ENCODE measurements at places on chromosomes 4 and X.

DNA sequence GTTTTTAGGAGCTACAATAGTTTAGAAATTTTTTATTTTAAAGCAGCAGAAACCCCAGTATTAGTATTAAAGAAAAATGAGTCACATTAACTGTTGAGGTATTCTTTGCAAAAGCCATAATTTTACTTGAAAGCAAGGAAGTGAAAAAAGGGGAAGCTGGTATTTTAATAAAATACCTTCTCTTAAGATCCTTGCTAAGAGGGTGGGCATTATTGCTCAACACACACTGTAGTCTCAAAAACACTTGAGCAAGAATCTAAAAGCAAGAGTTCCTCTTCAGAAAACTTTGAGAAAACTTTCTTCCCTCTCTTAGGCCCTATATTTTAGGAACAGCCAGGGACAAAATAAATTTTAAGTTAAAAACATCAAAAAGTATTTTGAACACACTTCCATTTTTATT is 259.4 kb upstream of the DIAPH2 start:
- DNase-seq = no peak

GRCh38 chrX:120446498-120446897 is 22.6 kb downstream of the LAMP2 start:
- no peak for DNase-seq

- DNase-seq = no peak
Observed at GRCh38 chrX:49799828-49800227, 29.3 kb upstream of the PAGE4 start.

DNA sequence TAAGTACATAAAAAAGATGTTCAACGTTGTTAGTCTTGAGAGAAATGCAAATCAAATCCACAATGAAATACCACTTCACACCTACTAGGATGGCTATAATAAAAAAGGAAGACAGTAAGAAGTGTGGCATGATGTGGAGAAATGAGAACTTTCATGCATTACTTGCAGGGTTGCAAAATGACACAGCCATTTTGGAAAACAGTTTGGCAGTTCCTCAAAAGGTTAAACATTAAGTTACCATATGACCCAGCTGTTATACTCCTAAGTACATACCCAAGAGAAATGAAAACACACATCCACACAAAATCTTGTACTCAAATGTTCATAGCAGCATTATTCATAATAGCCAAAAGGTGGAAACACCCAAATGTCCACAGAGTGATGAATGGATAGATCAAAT is 25.8 kb upstream of the LIMCH1 start:
- no peak for DNase-seq

- DNase-seq = peak; percentile 35
Observed at GRCh38 chrX:150984169-150984824, 1.2 kb downstream of the HMGB3 start.

GRCh38 chr4:150136481-150136880 is 58.2 kb downstream of the DCLK2 start:
- DNase-seq = no peak

DNA sequence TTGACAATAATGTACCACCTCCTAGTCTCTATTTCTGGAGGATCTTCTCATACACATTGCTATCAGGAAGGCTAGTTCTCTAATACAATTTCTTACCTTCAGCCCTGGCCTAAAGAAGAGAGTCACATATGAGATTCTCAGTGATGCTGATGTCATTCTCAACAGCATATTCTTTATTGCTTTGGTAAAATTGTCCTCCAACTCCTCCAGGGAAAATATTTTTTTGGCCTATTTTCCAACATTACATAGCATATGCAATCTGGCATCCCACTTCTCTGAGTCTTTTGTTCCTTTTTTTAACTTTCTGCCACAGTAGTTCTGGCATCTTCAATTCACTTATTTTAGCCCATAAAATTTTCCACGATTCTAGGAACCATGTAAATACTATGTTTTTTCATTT is 2363.1 kb downstream of the ARAP2 start:
- DNase-seq = no peak

DNA sequence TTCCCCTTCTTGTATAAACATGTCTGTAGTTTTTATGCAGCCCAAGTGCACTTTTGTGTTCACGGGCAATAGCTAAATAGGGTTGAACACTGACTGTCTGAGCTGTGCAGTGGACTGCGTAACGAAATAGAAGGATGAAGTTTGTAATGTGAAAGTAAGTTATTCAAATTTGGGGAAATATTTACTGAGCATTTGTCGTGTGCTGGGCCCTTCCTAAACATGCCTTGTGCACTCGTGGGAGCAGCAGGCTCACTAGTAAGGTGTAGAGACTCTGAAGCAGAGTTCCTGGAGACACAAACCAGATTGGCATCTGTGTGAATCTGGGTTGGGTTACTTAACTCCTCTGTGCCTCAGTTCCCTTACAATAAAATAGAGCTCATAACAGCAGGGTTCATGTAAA is 51.7 kb upstream of the C1QTNF7 start:
- no peak for DNase-seq

DNA sequence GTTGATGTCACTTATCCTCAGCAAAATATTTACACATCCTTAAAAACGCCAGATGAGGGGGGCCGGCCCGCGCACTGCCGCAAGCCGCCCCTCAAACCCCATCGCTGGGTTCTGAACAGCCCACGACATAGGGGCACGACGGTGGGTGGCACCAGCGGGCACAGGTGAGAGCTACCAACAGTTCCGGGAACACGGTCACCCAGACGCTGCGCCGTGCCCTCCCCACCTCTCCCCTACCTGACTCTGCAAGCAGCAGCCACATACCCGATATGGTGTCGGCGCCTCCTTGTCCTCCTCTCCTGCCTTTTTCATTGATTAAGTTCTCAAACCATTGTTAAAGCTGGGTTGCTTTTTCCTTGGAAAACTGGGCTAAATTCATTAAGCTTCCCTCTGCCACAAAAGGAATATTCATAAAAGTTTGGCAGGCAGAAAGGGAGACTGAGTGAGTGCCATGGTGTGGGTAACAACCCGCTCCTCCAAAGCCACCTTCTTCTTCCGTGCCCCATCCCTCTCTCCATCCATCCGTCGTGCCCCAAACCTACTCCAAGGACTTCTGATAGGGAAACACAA is 1.4 kb downstream of the RAI2 start:
- no peak for DNase-seq

GRCh38 chr4:123517176-123517575 is 120.6 kb downstream of the SPRY1 start:
- no peak for DNase-seq

DNA sequence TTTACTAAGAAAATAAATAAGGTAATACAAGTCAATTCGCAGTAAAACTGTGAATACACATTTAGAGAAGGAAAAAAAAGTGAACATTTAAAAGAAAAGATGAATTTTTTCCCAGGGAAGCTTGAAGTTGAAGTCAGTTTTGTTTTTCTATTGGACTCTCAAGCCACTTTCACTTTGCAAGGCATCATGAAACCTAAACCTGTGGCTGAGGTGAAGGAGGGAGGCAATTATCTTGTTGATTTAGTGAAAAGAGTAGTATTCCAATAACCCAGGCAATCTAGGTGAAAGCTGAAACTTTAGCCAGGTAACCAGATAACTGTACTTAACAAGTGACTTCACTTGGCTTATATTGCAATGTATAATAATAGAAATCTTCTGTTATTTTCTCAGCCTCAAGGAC is 138.6 kb downstream of the HDX start:
- no peak for DNase-seq

- no peak for DNase-seq
Observed at GRCh38 chr4:6295495-6295894, 25.8 kb downstream of the WFS1 start.

GRCh38 chr4:37604461-37604860 is 81.7 kb downstream of the RELL1 start:
- DNase-seq = no peak

DNA sequence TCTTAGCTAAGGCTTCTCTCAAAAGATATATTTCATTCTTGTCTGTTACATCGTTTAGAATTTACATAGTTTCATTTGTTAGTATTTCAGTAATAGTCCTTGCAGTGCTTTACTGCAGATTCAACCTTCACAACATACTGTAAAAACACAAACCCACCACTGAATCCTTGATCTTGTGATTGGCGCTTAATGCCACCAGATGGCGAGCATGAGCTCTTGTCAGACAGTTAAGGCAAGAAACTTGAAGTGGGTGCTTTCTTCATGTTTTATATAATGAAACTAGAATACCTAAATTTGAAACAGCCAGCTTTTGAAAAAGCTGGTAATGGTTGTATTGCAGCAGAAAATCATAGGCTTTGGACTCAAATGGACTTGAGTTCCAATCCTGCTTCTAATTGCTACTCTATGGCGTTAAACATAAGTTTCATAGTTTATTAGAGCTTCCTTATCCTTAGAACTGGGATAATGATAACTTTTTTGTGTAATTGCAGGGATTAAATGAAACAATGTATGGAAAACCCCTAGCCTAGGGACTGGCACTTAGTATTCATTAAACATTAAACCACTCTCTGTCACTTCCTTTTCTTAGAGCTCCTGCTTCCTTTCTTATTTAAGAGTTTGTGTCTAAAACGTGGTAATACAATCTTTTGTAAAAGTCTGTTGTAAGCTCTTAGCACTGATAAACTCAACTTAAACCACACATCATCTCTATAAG is 95.1 kb downstream of the USP9X start:
- DNase-seq = peak; percentile 65

- no peak for DNase-seq
Observed at GRCh38 chr4:76781698-76782595, 116.0 kb downstream of the SOWAHB start.

DNA sequence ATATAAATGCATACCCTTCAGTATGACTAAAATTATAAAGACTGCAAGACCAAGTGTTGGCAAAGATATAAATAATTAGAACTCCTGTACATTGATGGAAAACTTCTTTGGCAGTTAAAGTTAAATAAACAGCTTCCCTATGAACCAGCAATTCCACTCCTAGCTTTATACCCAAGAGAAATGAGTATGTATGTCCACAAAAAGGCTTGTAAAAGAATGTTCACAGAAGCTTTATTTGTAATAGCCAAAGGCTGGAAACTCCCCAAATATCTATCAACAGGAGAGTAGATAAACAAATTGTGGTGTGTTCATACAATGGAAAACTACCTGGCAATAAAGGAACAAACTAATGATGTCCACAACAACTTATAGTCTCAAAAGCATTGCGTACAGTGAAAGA is 184.8 kb downstream of the AMELX start:
- no peak for DNase-seq

DNA sequence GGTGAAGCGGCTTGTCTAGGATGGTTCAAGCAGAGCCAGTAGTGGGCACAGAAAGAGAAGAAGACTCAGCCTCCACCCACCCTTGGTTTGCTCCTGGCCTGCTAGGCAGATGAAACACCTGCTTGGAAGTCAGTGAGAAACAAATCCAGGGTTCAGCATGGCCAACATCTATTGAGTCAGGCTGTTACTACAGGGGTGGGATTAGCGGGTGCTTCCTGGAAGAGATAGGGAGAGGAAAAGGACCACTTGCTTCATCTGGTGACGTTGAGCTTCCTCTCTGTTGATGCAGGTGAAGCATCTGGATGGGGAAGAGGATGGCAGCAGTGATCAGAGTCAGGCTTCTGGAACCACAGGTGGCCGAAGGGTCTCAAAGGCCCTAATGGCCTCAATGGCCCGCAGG is 3.0 kb downstream of the MAGED2 start:
- DNase-seq = no peak

DNA sequence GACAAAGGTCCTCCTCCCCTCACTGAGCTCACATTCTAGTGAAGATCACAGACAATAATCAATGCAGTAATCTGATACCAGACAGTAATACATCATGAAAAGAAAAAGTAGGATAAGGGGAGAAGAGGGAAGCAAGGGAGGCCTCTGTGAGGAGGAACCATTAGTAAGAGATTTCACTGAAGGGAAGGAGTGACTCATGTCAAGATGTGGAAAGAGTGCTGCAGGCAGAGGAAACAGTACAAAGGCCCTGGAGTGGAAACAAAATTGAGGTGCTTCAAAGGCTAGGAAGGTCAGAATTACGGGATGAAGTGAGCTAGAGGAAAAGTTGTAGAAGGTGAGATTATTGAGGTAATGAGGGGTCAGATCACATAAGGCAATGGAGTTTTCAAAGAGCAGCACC is 38.1 kb downstream of the LAMTOR3 start:
- DNase-seq = no peak

DNA sequence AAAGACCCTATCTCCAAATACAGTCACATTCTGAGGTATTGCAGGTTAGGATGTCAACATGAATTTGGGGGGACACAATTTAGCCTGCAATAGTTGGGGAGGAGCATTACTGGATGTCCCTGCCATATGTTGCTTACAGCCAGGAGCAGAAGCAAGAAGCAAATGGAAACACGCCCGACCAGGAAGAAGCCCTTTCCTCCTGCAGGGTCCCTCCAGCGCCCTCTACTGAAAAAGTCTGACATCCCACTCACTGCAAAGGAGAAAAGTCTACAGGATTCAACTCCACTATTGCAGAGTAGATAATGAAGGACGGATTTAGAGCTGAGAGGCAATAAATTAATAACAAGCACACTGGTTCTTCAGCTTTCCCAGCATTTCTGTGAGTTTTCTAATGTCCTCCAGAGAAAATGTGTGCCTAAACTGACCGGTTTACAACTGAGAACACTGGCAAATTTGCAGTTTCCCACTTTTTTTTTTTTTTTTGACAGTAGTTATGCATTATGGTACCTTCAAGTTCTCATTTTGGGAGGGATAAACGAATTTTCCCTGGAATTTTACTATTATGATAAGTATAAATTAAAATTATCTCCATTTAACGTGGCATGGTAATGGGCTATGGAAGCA is 31.7 kb downstream of the COQ2 start:
- DNase-seq = peak; percentile 75

DNA sequence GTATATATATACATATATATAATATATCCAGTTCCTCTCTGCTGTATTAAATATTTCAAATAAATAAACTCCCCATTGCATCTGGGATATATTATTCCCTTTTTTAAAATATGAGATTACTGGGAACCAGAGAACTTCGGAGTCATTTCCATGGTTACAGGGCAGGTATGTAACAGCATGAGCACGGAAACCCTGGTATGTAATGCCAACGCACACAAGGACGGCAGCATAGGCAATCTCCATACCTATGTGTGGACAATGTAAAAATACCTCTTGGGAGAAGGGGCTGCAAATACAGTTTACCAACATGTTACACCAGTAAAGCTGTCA is 62.8 kb downstream of the NUDT10 start:
- no peak for DNase-seq

Measured in erythroblast (primary cell).